ENCODE measurements at places on chromosomes 2 and 18.

DNA sequence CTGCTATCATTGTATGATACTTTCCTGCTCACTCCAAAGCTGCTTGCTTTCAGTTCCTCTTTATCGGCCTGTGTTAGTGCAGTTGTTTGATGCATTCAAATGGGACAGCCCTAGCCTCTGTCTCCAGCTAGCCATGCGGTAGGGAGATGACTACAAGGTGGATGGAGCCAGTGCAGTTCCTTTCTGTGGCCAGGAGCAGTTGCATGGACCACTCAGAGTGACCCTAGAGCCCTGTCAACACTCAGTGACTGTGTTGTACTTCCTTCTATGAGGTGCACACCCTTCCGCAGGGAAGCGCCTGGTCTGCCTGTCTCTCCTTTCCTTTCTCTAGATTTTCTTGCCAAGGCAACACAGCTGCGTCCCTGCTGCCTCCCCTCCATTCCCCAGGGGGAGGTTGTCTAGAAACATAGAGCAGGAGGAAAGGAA is 33.8 kb downstream of the KCNS3 start:
- no peak for DNase-seq

GRCh38 chr2:86022661-86023365 is 82.9 kb downstream of the POLR1A start:
- peak; percentile 23 for DNase-seq

GRCh38 chr2:222813177-222813843 is 47.5 kb upstream of the ACSL3 start:
- no peak for DNase-seq

DNA sequence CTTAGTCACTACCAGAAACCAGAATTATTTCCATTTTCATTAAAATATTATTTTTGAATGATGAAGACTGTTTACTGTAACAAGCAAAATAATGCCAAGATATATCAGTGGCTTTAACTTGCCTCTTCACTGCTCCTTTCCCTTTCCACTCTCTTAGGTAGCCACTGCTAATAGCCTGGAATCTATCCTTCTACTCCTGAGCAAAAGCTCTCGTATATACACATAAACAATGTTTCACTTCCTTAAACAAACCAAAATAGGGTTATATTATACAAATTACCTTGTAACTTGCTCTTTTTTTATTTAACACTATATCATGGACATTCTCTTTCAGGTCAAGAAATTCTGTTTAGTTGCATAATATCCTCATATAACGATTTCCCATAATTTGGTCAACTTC is 20.8 kb downstream of the IMMT start:
- DNase-seq = no peak

DNA sequence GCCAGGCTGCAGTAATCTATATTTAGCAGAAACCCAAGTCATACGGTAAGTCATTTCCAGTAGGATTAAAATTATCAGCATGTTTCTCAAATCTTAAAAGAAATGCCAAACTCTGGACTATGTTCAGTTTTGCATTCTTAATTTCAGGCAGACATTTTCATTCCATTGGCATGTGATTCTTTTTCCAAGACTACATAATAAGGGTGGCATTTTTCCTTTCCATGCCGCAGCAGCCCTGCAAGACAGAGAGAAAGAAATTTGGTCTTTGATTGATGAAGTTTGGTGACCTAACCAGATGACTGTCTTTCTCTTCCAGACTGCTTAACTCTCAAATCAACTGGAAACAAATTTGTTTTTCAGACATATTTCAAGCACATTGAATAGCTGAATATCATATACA is 118.1 kb downstream of the FHOD3 start:
- no peak for DNase-seq

DNA sequence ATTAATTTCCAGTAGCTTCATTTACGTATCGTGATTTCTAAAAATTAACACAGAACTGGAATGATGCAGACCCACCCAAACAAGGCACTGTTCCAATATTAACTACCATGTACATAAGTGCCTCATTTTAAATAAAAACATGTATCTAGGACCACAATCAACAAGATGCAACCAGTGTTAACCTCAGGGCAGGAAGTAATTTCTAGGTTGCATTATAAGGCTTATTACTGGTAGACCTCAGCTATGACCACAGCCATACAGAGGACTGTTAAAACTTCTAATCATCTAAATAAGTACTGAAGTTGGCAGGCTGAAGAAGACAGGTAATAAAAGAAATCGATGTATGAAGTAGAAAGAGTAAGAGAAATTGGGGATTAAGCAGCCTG is 262.9 kb downstream of the HDAC4 start:
- DNase-seq = no peak

DNA sequence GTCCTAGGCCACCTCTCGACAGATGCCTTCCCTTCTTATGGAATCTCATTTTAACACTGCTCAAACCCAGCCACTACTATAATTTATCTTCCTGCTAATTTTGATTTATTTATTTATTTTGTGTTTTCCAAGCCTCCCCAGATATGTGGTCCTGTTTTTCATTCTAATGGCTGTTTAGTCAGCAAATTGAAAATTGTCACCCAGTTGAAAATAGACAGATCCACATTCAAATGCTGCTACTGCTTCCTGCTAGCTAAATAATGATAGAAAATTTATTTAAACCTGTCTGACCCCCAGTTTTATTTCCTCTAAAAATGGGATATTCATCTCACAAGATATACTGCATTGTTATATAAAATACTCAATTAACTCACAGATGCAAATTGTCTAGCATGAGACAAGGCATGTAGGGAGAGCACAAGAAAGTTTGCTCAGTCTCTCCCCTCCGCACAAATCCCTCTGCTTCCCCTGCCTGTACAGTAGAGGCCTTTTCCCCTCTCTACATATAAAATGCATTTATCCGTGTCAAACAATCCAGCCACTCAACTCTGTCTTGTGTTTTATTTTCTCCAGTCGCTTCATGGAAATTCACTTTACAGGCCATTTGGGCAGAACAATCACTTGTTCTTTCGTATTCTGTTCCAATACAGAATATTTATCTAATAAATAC is 389.9 kb downstream of the SOX11 start:
- DNase-seq = no peak

DNA sequence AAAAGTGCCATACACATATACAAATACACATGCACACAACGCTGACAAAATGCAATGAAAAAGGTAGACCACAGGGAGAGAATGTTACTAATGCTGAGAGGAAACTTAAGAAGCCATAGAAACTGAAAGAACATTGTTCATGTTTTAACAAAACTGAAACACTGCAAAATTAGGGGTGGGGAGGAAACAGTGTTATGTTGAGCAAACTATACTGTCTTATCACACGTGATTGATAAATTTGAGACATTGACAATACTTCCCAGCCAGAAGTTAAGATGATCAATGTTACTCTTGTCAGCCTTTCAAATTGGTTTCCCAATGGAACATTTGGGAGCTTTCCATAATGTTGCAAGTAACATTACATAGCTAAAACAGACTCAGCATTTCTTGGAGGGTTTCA is 165.5 kb downstream of the L3MBTL4 start:
- no peak for DNase-seq

DNA sequence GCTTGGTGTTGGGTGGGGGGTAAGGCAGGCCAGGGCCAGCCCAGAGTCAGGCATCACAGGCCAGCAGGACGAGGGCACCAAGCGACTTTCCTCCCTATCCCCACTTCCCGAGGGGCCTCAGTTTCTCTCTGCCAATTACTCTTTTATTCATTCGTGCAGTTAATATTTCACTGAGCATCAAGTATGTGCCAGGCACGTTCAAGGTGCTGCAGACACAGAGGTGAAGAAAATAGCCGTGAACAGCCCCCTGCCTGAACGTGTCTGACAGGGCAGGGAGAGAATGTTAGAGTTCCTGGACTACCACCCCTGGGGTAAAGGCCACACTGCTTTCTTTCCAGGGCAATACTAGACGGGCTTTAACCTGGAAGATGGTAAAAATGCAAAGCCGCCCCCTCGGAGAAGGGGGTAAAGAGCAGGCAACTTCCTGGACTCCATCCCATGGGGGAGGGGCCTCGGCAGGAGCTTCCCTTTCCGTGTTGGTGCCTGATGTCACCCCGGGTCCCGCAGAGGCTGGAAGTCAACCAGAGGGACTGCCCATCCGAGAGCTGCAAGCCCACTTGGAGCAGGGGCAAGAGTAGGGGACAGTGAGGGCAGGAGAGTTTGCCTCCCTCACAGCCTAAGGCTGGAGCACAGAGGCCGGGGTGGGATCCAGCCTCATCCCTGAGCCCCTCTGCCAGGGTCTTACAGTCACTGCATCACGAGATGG is 47.1 kb downstream of the CENPO start:
- DNase-seq = no peak

DNA sequence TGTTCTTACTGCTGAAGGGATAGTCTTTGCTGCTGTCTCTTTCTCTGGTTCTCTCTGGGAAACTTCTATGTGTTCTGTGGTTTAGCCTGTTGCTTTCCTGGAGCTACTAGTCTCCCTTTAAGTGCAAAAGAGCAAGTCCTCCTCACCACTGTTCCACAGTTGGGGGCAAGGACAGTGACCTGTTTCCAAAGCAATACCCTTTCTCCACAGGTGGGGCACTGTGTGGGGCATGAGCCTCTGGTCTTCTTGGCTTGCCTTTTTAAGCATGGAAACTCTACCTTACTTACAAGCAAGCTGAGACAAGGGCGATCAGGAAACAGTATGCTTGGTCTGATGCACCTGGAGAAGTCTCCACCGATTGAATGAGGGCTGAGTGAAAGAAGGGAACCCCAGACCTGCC is 156.7 kb downstream of the CPS1 start:
- DNase-seq = peak; percentile 26

GRCh38 chr18:64405161-64405560 is 256.3 kb upstream of the LINC00305 start:
- no peak for DNase-seq

DNA sequence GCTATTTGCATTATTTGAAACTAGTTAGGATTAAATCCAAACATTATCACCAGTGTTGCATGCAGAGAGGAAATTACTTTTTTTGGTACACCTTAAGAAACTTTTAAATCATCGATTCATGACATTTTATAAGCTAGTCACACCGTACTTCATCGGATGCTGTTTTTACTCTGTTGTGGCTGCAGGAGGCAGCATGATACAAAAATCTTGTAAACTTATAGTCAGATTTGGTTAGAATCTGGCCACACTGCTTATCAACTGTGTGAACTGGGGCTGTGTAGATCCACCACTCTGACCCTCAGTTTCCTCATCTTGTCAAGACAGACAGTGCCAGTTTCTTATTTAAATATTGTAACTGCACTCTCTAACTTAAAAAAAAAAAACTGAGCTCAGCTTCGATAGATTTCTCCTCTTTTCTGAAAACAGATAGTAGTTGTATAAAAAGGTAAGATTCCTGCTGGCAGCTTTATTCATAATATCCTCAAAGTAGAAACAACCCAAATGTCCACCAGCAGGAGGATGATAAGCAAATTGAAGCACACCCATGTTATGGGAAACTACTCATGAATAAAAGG is 77.8 kb downstream of the RAPGEF4 start:
- no peak for DNase-seq

GRCh38 chr2:181189951-181190350 is 209.5 kb downstream of the UBE2E3 start:
- no peak for DNase-seq
